Karpas-422 (cell line): ENCODE measurements at places on chromosomes 5 and 9.

- DNase-seq: no peak
These were observed 147.1 kb downstream of the CDH10 start for GRCh38 chr5:24497591-24498157.

- no peak for DNase-seq
These were observed 17.8 kb upstream of the SLCO4C1 start for GRCh38 chr5:102313912-102314311.

DNA sequence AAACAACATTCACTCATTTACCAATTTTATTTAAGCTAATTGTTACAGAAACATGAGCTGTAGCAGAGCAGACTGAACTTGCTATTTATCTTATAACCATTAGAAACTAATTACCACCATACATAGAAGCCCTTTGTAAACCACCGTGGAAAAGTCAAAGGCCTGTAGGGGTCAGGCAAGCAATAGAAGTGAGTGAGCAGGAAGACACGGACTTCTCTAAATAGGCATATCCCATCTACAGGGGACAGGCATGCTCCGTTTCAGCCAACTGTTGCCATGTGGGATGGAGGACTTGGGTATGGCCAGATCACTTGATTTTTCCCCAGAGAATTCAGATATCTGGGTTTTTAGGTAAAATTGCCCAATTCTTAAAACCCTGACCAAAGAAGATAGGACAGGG is 44.8 kb downstream of the PRRC1 start:
- DNase-seq: peak; percentile 53

DNA sequence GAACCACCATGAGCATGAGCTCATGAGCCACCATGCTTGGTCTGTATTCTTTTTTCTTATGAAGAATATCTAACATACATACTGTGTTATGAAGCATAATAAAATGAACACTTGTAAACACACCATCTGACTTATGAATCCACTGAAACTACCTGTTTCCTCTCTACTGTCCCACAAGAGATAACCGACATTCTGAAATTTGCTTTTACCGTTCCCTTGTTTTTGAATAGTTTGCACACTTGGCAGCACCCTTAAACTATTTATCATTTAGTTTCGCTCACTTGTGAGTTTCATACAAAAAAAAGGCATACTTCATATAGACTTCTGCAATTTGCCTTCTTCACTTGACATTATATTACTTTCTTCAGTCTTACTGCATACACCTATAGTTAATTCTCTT is 8.9 kb downstream of the LARS1 start:
- no peak for DNase-seq

GRCh38 chr9:94813379-94813778 is 86.9 kb downstream of the AOPEP start:
- no peak for DNase-seq

- DNase-seq: no peak
These were observed 388.3 kb upstream of the CHD1 start for GRCh38 chr5:99317136-99317535.

DNA sequence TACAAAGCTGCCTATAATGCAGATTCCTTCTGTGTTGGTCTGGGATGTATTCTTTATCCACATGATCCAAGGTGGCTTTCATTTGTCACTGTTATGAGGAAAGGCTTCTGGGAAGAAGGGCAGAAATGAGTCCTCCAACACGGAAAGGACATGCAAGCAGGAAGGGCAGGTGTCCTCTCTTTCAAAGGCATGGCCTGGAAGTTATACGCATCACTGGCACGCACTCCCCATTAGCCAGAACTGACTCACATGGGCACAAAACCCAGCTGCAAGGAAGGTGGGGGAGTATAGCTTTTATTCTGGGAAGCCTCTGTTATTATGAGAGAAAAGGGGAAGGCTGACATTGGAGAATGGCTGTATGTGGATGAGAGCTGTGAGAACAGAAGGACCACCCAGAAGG is 141.3 kb upstream of the ZNF618 start:
- no peak for DNase-seq

DNA sequence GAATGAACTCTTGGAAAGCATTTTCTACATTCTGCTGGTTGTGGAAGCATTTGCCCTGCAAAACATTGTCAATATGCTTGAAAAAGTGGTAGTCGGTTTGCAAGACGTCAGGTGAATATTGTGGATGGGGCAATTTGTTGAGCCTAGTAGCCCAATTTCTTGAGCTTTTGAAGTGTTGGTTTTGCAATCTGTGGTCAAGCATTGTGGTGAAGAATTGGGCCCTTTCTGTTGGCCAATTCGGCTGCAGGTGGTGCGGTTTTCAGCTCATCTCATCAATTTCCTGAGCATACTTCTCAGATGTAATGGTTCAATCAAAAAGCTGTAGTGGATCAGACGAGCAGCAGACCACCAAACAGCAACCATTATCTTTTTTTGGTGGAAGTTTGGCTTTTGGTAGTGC is 426.8 kb upstream of the CDH9 start:
- no peak for DNase-seq

DNA sequence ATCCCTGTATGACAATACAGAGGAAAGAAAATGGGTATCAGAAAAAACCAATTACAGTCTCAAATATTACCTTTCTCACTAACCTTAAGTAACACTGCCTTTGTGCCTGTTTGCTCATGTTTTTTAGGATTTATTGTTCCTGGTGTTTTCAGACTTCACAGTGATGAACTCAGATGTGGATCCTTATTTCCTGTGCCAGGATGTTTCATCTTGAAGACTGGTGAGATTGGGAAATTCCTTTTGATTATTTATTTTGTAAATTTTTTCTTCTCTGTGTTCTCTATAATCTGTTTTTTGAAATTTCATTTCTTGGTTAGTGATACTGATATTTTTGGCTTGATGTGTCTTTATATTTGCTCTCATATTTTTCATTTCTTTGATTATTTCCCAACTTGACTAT is 142.4 kb upstream of the GRIN3A start:
- DNase-seq: no peak

DNA sequence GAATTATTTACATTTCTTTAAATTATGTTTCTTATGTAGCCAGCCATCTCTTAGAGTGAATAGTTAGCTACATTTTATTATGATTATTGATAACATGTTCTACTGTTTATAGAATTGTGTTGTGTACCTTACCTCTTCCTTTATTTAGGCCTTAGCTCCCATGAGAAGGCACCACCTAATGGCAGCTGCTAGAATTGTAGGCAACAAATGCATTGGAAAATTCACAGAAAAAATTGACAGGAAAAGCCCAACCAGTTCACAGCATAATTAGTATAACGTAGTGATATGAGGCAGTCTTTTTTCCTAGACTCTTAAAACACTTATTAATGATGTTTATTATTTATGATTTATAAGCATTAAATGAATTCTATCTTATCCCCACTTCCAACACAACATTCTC is 175.8 kb downstream of the WDR70 start:
- peak; percentile 69 for DNase-seq

DNA sequence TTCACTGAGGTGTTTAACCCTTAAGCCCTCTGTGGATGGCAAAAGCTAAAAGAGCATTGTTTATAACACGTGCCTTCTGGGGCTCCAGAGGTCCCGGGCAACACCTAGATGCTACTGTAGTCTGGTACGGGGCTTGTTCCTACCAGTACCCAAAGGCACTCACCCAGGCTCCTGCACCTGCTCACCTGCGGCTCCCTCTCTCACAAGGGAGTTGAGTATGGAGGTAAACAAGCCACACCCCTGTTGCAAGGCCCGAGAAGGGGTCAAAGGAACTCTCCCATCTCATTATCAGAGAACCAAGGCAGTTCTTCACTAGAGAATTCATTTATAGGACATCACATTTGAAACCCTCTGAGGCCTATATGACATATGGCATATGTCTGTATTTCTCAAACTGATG is 53.4 kb upstream of the IL6ST start:
- DNase-seq: no peak

DNA sequence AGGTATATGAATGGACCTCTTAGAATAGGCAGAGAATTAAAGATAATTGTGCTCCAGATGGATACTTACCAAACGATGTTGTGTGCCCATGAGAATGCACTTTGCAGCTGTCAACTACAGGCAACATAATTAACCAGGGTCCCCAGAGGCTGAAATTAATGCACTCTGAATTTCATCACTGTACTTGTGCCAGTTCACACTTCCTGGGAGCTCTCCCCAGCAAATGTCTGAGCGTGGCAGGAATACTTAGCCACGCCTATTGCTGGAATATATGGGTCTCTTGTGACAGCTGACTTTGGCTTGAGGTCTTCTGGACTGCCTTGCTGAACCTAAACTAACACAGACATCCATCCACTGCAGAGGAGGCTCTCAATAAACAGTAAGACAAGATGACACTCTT is 11.9 kb upstream of the C1QTNF2 start:
- no peak for DNase-seq

- no peak for DNase-seq
These were observed 29.5 kb downstream of the GOLPH3 start for GRCh38 chr5:32144378-32145207.

DNA sequence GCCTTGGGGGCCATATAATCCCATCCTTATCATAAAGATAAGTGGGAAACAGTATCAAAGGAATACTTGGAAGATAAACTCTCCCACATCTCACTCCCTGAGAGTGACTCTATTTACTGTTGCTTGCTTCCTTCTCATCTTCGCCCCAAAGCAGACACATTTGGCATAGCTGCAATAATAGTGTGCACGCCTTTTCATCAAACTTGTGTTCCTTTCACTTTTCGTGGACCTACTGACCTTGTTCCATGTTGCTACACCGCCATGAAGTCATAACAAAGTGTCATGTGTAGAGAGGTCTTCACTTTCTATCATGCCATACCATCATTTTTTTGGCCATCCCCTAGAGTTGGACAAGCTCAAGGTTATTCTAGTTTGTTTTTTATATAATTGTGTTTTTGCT is 200.0 kb upstream of the MSX2 start:
- DNase-seq: no peak

GRCh38 chr9:120854596-120855327 is 12.0 kb upstream of the PSMD5 start:
- DNase-seq: no peak

DNA sequence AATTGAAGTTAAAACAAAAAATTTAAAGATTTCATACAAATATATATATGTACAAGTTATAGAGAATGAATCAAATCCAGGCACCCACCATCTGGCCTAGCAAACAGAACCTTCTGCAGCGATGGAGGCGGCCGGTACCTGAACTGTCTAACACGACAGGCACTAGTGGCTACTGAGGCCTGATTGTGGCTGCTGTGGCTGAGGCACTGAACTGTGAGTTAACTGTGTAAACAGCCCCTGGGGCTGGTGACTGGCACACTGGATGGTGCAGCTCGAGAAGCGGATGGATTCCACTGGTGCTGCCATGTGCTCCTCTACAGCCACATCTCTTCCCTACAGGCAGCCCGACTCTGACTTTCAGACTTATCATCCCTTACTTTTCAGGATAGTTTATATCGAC is 82.4 kb downstream of the RAPGEF1 start:
- no peak for DNase-seq

DNA sequence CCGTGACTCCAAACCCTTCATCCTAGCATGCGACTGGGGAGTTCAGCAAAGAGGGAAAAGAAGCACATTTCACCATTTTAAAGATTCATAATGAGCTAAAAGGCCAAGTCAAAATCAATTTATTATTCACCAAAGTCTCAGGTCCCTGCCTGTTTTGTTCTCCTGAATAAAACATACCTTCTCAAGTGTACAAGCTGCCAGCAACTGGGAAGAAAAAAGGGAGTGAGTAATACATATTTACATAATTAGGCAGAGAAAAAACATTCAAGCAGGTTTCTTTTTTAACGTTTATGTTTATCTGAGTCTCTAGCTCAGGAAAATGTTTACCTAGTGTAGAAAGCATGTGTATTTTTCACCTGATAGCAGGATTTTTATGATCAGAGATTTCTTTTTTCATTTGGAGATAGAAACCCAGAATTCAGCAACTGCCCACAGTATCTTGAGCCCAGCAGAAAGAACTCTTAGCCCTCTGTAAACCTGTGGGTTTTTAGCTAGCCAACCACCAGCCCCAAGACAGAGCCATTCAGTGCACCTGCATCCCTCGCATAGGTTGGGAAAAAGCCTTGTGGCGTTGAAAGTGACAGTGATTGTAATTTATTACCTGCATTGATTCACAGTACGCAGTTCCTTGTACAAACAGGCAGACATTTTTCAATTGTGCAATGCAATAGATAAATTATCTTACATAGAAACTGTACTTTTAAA is 117.9 kb upstream of the GRIA1 start:
- no peak for DNase-seq

DNA sequence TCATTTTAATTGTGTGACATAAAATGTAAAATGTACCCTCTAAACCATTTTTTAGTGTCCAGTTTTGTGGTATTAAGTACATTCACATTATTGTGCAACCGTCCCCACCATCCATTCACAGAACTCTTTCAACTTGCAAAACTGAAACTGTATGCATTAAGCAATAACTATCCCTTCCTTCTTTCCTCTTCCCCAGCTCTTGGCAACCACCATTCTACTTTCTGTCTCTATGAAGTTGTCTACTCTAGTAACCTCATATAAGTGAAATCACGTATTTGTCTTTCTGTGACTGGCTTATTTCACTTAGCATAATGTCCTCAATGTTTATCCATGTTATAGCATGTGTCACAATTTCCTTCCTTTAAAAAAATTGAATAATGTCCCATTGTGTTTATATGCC is 142.4 kb downstream of the C9orf152 start:
- no peak for DNase-seq

DNA sequence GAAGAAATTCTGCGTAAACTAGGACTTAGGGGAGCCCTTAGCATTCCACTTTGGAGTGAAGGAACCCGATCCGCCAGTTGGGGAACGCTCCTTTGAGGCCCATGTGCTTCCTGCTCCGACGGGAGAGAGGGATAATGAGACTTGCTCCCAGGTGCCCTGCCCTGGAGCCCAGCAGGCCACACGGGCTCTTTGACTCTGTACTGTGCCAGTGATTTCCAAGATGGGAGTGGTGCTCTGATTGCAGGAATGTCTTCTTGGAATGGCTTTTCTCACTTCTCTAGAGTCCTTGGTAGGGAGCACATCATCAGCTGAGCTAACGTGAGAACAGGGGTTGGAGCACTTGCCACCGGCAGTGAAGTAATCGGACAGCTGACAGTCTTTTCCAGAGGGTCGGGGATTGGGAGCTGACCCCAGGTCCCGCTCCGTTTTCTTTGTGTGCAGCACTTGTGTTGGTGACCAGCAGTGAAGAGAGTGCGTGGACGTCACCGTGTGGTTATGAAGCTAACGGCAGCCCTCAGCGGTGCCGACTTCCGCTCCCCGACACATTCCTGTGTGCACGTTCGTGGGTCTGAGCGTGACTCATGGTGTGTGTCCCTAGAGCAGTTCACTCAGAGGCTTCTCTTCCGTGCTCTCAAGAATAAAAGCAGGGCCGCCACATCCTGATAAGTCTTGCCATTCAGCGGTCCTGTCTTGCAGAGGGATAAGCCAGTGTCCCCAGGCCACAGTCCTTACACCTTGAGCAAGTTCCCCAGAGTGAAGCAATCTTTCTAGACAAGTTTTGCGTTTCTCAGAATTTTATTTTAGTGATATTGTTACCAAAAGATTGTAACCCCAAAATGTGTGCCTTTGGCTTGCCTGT is 25.6 kb downstream of the ABL1 start:
- DNase-seq: no peak

DNA sequence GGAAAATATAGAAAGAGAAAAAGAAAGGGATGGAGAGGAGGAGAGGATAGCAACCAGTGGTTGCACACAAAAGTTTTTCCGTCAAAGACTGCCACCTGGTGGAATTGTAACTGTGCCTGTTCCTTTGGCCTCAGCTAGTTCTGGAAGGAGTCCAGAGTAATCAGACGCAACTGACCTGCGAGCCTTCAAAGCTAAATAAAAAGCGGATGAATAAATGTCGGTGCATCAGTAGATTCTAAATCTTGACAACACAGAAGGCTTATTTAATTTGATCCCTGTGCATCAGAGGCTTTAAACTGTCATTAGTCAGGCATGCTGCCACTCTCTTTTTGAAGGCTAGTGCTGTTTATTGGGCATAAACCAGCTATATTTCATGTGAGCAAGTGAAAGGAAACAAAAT is 132.9 kb upstream of the ACO1 start:
- peak; percentile 81 for DNase-seq
